ENCODE measurements at places on chromosomes 7 and 10.

- DNase-seq: no peak
These were observed 147.0 kb downstream of the C1GALT1 start for GRCh38 chr7:7329326-7329725.

DNA sequence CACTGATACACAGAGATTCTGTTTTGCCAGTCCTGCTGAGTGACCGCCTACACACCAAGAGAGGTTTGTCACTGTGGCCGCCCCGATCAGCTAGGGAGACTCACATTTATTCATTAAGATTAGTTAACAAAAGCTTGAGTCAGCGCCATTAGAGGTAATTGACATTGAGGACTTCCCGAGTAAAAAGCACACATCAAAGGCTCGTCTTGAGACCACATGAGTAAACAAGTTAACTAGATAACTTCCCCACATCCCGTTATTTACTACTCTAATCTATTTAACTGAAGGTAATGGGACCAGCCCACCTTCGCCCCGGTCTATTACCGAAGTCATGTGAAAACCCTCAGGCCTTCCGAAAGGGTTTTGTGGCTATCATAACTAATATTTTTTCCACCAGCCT is 23.0 kb downstream of the SRRM3 start:
- DNase-seq: no peak

- peak; percentile 40 for DNase-seq
These were observed 214.7 kb downstream of the EMX2 start for GRCh38 chr10:117757086-117757720.

GRCh38 chr10:118521415-118522117 is 73.9 kb downstream of the PRLHR start:
- no peak for DNase-seq

DNA sequence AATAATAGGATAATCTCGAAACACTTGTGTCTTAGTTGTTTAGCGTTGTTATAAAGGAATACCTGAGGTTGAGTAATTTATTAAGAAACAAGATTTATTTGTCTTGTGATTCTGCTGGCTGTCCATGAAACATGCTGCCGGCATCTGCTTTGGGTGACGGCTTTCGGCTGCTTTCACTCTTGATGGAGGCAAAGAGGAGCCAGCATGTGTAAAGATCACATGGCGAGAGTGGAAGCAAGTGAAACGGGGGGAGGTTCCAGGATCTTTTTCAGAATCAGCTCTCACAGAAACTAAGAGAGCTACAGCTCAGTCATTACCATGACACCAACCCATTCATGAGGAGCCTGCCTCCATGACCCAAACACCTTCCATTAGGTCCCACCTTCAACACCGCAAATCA is 402.8 kb downstream of the CDC14C start:
- DNase-seq: no peak

GRCh38 chr7:48964074-48964473 is 39.7 kb downstream of the CDC14C start:
- no peak for DNase-seq

GRCh38 chr10:45373003-45373575 is 927 bp upstream of the ALOX5 start:
- DNase-seq: no peak

- no peak for DNase-seq
These were observed 14.6 kb downstream of the VCL start for GRCh38 chr10:74012480-74012879.

- no peak for DNase-seq
These were observed 69.8 kb downstream of the MAD1L1 start for GRCh38 chr7:2162959-2163358.

- DNase-seq: no peak
These were observed 230.7 kb downstream of the RPS24 start for GRCh38 chr10:78264361-78264760.

DNA sequence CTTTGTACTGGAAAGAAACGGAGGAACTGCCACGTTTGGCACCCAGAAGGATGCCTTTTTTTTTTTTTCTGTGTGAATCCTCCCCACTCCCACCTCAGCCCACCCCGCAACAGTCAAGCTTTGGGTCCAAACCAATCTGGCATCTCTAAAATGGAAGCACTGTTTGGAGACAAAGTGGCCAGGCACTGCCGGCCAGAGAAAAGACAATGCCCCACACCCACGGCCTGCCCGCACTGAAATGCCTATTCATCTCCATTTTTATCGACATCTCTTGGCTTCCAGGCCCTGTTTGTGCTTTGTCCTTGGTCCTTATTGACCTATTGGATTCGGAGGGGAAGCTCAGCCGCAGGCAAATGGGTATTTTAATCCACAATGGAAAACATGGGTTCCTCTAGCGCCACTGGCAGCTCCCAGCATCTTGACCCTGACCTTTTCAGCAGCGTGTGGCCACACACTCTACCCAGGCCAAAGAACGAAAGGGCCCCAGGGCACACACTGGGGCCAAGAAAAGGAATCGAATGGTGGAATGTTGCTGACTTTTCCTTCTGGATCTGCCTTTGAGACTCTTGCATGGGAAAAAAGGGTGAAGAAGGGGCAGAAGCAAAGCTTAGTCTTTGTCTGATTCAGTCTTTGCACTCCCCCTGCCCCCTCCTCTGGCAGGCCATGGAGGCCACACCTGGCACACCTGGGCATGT is 162.6 kb upstream of the CDCA7L start:
- no peak for DNase-seq

- DNase-seq: no peak
These were observed 148.1 kb downstream of the ADARB2 start for GRCh38 chr10:1589257-1589656.

DNA sequence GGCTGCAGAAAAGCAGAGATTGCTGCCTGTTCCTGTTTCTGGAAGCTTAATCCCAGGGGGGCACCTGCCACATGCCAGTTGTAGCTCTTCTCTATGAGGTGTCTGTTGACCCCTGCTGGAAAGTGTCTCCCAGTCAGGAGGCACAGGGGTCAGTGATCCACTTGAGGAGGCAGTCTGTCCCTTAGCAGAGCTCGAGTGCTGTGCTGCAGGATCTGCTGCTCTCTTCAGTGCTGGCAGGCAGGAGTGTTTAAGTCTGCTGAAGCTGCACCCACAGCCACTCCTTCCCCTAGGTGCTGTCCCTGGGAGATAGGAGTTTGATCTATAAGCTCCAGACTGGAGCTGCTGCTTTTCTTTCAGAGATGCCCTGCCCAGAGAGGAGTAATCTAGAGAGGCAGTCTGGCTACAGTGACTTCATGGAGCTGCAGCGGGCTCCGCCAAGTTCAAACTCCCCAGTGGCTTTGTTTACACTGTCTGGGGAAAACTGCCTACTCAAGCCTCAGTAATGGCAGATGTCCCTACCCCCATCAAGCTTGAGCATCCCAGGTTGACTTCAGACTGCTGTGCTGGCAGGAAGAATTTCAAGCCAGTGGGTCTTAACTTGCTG is 57.6 kb upstream of the CROT start:
- peak; percentile 49 for DNase-seq

- DNase-seq: no peak
These were observed 8.9 kb downstream of the SLC37A3 start for GRCh38 chr7:140389445-140389844.

DNA sequence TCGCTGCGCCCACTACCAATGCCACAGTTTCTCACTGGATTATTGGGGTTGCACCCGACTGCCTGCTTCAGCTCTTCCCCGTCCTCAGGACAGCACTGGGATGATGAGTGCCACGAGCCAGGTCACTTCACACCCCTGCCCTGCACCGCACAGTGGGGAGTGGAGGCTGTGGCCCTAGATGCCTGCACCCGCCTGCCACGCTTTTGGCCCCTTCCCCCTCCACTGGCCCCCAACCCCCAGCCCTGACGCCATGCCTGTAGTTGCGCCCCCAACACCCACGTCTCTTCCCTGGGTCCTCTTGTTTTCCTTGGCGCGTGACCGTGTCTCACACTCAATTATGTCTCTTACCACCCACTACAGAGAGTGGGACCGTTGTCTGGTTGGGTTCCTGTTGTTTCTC is 134.3 kb downstream of the VIPR2 start:
- no peak for DNase-seq

- DNase-seq: no peak
These were observed 49.1 kb downstream of the OSBPL3 start for GRCh38 chr7:24930856-24931255.

DNA sequence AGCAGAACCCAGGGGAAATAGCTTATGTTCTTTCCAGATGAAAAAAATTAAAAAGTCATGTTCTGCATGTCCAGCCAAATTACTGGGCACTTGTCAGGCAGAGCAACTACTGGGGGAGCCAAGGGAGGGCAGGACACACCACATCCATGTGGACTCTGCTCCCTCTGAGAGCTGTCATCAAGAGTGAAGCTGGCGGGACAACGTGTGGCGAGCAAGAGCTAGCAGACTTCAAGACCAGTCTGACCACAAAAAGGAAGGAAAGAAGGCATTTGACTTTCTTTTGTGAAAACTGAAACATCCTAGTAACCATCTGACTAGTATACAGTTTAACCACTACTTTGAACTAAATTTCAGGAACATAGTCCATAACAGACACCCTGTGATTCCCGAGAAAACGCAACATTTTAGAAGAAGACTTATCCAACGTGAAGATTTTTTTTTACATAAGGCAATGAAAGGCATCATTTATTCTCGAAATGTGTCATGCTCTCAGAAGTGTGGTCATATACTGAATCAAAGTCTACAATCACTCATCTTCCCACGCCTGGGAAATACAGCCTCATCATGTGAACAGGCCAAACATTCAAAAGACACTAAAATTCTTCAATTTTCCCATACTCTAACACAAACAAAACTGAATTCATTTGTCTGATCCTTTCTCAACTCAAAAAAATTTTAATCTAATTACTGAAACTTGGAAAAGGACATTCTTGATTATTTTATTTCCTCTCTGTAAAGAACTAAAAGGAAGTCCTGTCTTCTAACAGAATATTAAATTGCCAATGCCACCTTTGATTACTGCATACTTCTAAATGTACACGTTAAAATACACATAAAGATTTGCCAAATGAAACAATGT is 15.5 kb downstream of the CYTH3 start:
- DNase-seq: no peak

DNA sequence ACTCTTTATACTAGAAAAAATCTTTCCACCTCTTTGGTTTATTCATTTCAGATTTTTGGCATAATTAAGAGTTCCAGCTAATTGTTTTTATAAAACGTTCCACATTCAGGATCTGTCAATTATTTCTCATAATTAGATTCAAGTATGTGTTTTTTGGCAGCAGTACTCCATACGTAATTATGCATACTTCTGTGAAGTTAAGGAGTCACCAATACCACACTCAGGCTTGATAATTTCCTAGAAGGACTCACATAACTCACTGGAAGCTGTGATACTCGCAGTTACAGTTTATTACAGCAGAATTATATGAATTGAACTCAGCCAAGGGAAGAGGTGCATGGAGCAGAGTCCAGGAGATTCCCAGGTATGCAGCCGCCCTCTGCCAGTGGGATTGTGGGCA is 290.5 kb upstream of the AKR1E2 start:
- no peak for DNase-seq

- no peak for DNase-seq
These were observed 73.4 kb upstream of the NAMPT start for GRCh38 chr7:106358103-106358663.

DNA sequence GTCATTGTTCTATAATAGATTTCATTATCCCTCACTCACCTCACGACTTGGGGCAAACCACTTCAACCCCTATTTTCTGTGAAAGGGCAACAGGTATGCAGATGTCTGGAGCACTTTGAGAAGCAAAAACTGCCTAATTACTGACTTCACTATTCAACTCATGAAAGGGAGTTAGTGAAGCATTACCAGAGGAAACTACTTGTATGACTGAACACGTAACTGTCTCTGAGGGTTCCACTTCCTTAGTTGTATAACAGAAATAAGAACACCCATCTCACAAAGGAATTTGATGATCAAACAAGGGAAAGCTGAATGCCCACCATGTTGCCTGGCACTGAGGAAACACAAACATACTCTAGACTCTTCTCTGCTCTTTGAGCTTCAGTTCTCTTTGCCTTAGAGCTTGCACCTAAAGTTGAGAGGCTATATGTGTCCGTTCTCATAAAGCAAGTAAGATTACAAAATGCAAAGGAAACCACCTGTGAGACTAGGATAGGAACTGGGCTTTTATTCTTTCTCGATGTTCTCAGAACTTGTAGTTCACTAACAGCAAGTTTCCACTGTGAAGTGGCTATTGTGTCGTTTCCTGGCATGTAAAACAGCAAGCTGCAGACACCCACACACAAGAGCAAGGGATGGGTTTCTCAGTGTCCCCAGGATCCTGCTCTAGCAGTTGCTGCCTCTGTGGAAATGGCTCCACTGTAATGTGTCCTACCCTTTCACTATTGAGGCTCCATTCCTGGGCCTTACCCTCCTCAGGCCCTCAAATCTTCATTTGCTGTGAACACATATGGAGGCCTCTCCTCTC is 2.6 kb downstream of the TMEM243 start:
- no peak for DNase-seq

DNA sequence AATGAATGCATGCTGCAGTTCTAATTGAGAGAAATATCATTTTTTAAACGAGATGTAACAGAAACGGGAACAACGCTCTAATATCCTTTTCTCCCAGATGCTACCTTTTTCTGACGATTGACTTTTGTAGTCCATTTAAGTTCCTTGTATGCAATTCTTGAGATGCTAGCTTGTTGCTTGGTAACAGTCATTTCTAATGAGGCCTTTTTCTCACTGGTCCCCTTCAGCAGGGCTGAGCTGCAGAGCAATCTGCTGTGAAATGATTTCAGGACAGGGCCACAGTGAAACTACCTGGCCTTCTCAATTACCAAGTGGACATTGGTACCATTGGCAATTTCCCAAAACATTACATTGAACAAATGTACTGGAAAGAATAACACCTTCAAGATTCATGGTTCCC is 26.2 kb upstream of the FOXK1 start:
- no peak for DNase-seq

GRCh38 chr7:28112012-28112411 is 68.6 kb downstream of the JAZF1 start:
- DNase-seq: no peak

DNA sequence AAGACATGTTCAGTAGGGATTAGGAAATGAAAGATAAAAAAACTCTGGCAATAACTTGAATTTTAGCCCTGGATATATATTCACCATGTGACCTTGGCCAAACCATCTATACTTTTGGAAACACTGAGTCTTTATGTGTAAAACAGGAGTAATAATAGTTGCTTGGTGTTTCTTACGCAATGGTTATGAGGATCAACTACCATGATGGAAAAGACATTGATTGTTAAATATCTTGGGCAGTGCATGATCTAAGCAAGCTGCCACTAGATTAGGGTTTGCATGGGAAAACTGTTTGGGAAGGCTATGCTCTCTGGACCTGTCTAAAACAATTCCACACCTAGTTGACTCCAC is 6.5 kb downstream of the OR6B1 start:
- no peak for DNase-seq

DNA sequence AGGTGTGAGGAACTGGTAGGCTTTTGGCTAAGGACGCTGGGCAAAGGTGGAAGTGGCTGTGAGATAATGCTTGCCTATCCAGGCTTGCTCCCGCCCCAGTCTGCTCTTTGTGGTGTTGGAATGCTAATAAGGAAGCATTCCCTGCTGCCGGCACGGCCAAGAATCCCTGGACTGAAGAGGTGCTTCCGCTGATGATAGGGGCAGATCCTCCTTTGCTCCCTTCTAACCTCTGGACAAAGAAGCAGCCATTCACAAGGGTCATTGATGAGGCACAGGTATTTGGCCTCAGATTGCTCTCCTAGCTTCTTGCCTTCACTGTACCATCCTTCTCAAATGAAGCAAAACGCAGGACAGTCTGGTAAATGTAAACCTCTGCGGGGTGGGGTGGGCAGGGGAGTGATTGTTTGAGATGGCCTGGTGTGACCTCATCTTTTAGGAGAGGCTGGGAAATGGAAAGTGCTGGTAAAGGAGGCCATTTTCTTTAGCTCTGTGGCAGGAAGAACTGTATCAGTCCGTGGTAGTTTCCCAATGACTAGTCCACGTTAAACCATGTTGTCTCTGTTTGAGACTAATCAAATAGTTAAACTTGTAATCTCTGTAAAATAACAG is 1.7 kb downstream of the PGAM1 start:
- DNase-seq: no peak

- no peak for DNase-seq
These were observed 62.8 kb downstream of the ADARB2 start for GRCh38 chr10:1674501-1674900.
